Aorta (tissue), 5 donors: ENCODE measurements at places on chromosomes 5 and 9. TPM values are rescaled to one million over a fixed set of nuclear protein-coding genes. Genes with fewer than 3 reads are reported as not detected.

DNA sequence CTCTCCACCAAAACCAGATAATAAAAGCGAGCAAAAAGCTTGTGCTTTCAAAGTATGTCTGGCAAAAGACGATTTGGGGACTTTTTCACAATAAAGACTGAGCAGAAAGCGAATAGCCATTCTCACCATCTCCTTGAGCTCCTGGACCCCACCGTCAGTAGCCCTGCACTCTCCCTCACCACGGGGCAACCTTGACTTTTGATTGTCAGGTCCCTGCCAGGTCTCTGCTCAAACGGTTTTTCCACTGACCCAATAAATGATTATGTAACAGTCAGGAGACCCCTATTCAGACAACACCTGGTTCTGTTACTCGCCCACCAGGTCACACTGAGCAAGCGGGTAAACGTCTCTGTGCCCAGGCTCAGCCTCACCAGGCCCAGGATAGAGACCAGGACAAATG lies 131.3 kb downstream of the MVB12B start:
- no peak for DNase-seq

- peak; percentile 75 for DNase-seq
These were observed 32.8 kb downstream of the PDGFRB start for GRCh38 chr5:150122536-150123481.

DNA sequence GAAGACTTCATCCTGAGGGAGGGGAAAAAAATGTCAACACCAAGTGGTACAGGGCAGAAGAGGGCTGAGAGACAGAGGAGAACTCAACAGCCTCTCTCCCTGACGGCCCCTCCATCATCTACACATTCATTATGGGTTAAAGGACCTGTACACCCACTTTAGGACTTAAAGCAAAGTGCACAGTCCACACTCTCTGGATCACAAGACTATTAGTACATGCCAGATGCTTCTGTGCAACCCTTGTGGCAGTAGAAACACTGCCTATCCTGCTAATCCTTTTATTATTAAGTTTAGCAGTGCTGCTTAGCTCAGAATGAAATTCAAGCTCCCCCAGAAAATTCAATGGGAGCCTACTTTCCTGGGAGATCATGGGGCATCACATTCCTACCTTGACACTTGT lies 1.9 kb downstream of the FRMD3 start:
- DNase-seq = no peak

- DNase-seq = no peak
These were observed 9.1 kb downstream of the WWC1 start for GRCh38 chr5:168300326-168301182.

- DNase-seq = peak; percentile 66
These were observed 31.7 kb downstream of the CEP72 start for GRCh38 chr5:643811-644271.

- DNase-seq = no peak
These were observed 32.6 kb downstream of the PAX5 start for GRCh38 chr9:37001459-37001858.

DNA sequence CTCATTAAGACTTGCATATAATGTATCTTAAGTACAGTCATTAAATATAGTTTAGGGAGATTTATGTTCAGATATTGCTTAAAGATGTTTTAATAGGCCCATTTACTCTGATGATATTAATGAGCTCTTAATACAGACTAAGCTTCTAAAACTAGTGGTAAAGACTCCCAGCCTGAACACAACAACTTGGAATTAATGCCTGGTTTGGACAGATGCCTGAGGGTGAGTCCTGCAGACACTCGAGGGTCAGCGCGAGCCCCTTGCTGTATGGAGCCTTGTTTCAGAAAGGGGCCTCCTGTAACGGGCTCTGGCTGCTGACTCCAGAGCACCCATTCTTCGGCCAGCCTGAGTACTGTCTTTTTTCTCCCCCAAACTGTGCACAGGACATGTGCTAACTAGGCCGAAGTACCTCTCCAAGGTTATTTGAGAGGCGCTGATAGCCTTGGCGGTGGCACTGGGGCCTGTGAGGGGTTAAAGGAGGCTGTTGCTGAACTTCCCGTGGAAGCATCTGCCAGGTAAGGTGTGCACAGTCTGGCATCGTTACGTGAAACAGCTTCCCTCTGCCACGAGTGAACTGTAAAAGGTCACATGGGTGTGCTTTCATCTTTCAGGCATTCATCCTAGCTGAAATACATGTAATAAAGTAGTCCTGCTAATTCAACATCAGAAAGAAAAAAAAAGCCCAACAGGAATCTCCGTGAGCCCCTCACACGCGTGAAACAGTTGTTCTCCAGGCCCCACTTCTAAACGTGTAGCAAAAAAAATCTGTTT lies 113.4 kb downstream of the MVB12B start:
- DNase-seq = no peak

GRCh38 chr5:54985301-54986268 lies at the start of gene ESM1:
ESM1 (minus strand) TSS chr5:54985593; CDS start chr5:54985517, 76 bp downstream.
- DNase-seq = peak; percentile 45

DNA sequence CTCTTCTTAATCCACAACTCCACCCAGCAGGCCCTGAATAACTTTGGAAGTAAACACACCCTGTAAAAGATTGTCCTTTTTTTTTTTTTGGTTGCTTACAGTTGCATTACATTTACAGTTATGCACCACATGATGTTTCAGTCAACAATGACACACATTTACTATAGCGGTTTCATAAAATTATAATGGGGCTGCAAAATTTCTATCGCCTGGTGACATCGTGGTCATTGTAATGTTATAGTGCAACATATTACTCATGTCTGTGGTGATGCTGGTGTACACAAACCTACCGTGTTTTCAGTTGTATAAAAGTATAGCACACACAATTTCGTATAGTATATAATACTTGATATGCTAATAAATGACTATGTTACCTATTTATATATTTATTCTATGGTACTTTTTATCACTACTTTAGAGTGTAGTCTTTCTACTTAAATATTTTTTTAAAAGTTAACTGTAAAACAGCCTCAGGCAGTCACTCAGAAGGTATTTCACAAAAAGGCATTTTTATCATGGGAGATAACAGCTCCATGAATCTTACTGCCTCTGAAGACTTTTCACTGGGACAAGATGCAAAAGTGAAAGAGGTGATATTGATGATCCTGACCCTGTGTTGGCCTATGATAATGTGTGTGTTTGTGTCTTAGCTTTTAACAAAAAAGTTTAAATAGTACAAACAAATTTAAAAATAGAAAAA lies 695.4 kb upstream of the CDH18 start:
- no peak for DNase-seq

GRCh38 chr5:5497152-5497788 lies 74.8 kb downstream of the ICE1 start:
- peak; percentile 83 for DNase-seq

Gene TMEM252
- total RNA-seq = not detected

Gene SPATA31D4
- total RNA-seq = not detected

Gene ORM2
- total RNA-seq = not detected

Gene SOHLH1
- not detected for total RNA-seq

Gene CAVIN4
- total RNA-seq = 1.1 TPM

Gene CHSY3
- 32.5 TPM for total RNA-seq
